ENCODE measurements at places on chromosomes 7 and 10.
A peak's percentile ranks its signal among the peaks of the same experiment; 100 is the strongest.

- DNase-seq, result no peak
These were observed 179.0 kb downstream of the PTEN start for GRCh38 chr10:88042160-88043100.

DNA sequence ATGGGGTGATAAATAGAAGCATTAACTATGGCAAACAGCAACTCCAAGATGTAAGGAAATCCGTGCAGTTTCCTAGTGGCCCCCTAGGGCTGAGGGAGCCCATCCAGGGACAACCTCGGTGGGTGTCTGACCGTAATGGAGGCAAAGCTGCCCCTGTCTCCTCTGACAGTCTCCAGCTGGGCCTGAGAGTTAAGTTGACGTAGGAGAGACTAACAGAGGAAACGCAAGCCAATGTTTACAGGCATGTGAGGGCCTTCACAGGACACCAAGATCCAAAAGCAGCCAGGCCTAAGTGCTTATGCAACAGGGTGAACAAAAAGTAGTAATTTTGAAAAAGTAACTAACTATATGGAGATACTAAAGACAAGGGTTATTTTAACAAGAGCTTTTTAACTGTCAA, 330.0 kb upstream of the C7orf33 start:
- DNase-seq, result no peak

- no peak for DNase-seq
These were observed 107.4 kb downstream of the FAM107B start for GRCh38 chr10:14667280-14667679.

GRCh38 chr10:124644771-124645415, 99.3 kb downstream of the FAM53B start:
- no peak for DNase-seq

- no peak for DNase-seq
These were observed 31.5 kb upstream of the SMNDC1 start for GRCh38 chr10:110336111-110336721.

GRCh38 chr7:7183061-7183837, 905 bp downstream of the C1GALT1 start:
- peak; percentile 30 for DNase-seq

DNA sequence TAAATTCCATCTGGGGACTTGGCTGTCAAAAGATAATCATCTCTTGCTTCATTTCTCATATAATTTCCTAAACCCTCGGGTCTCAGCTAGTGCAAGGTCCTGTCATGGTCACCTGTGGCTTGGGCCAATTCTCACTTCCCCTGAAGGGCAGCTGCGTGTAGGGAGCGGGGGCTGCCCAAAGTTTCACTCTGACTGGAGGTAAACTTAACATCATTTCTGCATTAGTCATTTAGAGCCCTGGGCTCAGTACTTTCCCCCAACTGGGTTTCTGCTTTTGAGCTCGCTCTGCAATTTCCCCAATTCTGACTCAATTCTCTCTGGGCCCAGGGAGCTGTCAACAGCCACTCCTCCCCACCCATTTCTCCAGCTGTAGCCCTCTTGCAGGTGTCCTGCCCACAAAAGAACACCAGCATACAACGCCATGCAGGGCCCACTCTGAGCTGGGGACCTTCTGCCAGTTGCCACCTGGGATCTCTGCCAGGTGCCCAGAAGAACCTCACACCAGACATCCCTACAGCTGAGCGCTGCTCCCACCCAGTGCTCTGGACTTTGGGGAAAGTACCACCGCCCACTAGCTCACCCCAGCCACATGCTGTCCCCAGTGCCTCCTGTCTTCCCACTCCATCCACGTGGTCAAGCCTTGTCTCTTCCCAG, 37.9 kb downstream of the VOPP1 start:
- DNase-seq, result peak; percentile 50

GRCh38 chr10:124602121-124602561, 140.5 kb downstream of the LHPP start:
- DNase-seq, result no peak

DNA sequence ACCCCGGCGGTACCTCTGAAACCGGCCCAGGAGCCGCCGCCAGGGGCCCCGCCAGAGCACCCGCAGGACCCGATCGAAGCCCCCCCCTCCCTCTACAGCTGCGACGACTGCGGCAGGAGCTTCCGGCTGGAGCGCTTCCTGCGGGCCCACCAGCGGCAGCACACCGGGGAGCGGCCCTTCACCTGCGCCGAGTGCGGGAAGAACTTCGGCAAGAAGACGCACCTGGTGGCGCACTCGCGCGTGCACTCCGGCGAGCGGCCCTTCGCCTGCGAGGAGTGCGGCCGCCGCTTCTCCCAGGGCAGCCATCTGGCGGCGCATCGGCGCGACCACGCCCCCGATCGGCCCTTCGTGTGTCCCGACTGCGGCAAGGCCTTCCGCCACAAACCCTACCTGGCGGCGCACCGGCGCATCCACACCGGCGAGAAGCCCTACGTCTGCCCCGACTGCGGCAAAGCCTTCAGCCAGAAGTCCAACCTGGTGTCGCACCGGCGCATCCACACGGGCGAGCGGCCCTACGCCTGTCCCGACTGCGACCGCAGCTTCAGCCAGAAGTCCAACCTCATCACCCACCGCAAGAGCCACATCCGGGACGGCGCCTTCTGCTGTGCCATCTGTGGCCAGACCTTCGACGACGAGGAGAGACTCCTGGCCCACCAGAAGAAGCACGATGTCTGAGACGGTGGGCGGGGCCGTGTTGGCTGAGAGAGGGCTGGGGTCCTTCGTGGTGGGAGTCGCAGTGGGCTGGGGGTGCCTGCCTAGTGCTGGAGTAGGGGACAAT, 3.8 kb downstream of the REPIN1 start:
- no peak for DNase-seq

GRCh38 chr10:113313048-113313602, 239.7 kb upstream of the HABP2 start:
- no peak for DNase-seq

DNA sequence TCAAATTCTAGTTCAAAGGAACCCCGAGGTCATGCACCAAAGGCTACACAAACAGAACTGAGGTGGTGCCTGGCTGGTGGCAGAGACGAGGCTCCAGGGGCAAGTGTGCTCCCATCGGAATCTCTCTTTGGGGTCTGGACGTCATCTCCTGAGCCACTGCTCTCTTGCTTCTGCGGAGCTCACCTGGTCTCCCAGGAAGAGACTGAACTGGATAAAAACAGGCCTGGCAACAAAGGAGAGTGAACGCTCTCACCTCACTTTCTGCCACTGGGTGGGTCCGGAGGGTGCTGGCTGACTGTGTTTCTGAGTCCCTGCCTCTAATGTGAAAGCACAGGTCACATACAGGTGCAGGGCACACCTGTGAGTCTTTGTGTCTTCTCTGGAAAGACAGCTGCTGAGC, 22.4 kb downstream of the VIPR2 start:
- DNase-seq, result no peak

GRCh38 chr10:129258283-129258923, 208.6 kb upstream of the MGMT start:
- no peak for DNase-seq

DNA sequence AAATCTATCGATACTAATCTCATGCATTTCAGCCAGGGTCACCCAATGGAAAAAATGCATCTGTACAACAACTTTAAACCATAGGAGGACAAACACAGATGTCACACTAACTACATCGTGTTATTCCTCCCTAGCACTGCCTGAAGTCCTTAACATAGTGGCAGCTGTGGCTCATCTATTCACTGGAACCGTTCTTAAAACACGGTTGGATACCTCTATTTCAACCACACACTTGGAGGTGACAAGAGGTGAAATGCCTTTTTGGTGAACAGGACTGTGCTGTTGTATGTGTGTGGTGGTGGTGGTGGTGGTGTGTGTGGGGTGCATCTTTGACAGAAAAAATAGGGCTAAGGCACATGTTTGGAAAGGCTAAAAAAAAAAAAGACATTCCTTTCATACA, 93.1 kb downstream of the NRP1 start:
- no peak for DNase-seq

- DNase-seq, result no peak
These were observed 72.3 kb upstream of the FAM13C start for GRCh38 chr10:59434463-59435321.

DNA sequence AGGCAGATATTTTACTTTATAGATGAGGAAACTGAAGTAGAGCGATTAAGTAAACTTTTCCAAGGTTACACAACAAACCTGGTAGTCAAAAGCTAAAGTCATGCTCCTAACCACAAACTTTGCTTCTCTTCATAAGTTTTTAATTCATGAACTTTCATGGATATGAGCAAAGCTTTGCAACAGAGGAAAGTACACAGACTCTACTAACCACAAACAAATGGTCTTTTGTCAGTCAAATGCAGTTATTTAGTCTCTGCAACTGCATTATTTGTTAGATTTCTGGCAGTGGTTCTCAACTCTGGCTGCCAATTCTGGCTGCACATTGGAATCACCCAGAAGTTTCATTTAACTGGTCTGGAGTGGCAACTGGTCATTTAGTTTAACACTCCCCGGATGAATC, 140.6 kb upstream of the TMEM168 start:
- no peak for DNase-seq

DNA sequence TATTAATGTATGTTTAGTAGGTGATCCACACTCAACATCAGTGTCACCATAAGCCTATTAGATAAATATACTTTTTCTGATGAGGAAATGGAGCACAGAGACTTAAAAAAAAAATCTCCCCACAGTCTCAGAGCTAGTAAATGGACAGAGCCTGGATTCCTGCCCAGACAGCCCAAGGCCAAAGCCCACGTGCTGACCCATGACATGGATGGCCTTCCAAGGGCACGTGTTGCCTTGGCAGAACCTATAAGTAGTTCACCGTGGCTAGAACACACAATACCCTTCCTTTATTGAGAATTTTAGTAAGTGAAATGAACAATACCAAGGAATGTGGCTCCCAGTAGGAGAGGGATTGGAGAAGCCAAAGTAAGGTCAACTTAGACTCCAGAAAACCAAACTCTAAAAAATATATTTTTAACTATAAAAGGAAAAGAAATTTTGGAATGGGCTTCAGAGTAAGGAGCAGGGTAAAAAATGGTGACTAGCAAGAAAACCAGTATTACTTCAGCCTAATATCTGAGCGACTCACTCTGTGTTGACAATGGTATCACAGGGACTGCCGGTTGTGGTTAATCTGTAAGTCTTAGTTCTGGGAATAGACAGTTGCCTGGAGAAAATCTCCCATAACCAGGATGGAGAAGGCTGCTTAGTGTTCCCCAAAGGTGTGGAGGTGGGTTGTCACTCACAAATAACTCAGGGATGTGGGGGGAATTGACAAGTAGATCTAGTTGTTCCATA, 223.0 kb downstream of the SORCS1 start:
- DNase-seq, result no peak

- peak; percentile 11 for DNase-seq
These were observed 2.1 kb upstream of the KAT6B start for GRCh38 chr10:74824184-74824899.

DNA sequence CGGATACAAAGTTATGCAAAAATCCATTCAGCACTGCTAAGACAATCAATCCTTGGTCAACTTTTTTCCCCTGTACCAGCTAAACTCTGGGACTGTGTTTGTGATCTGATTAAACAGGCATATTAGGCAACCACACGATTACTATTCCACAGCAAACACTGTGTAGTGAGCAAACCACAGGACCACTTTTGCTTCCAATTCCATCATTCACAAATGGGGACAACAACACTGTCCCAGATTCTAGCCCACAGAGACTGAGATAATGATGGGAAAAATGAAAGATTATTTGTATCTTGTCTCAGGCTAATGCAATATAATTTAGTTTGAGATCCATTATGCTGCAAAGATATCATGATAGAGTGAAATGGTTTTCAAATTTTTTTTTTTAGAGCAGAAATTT, 163.7 kb upstream of the AOAH start:
- DNase-seq, result no peak

- no peak for DNase-seq
These were observed 41.2 kb upstream of the TNS3 start for GRCh38 chr7:47622946-47623640.

DNA sequence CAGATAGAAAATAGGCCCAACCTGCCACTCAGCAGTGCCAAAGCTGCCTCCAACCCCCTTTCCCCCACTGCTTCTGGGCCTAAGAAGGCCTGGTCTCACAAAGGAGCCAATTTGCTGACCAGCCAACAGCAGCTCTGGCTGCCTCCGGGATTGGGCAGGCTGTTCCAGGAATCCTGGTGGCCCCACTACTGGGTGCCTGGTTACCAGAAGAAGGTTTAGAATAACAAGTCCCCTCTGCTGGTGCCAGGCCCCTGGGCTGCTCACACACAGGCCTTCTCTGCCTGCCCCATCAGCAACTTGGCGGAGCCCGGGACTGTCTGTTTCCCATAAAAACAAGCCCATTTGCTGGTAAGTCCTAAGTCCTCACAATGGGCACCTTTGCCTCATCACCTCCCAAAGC, 1.2 kb downstream of the PHKG1 start:
- DNase-seq, result no peak

GRCh38 chr7:105017657-105018365, 3.8 kb downstream of the KMT2E start:
- DNase-seq, result no peak

- no peak for DNase-seq
These were observed 281.1 kb downstream of the PLXNA4 start for GRCh38 chr7:132295175-132295574.

GRCh38 chr10:125785791-125786190, 10.2 kb upstream of the MMP21 start:
- no peak for DNase-seq

- DNase-seq, result no peak
These were observed 335.2 kb downstream of the SDK1 start for GRCh38 chr7:3636131-3636860.

DNA sequence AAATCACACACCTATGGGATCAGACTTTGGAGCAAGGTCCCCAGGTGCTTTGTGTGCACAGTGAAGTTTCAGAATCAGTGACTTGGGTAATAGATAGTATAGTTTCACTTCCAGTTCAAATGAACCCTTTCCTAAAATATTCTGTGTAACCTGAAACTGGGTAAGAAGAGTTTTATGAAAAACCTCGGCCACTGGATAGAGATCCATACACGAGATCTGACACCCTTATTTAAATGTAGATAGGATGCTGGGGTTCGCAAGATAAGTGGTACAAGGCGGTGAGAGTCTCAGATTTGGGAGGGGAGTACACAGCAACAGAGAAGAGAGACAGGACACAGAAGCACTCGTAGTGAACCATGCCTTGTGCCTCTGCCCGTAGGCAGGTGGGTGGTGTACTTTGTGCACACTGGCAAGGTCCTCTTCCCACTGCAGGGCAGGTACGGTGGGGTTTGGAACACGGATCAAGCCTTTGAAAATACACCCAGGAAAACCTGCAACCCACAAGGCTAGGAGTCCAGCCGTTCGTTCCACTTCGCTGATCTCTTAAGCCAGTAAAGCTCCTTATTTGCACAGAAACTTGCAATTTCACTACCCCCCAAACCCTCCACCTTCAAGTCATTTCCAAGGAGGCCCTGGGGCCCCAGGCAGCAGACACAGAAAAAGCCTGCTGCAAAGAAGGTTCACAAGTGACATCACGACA, 162.8 kb downstream of the USP6NL start:
- no peak for DNase-seq

DNA sequence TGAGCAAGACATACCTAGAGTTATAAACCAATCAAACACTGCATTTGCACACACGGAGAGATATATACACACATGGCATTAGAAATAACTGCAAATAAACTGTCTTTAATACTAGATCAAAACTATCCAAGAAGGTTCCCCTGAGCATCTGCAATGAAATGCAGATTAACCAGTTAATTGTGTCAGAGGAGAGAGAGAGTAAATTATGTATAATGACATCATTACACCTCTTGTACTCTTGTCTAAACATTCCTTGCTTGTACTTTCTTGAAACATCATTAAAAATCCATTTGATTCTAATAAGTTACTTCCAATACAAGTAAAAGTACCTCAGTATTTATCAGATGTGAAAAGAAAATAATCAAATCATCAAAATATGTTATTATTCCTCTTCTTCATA, 932 bp downstream of the ANKRD22 start:
- DNase-seq, result no peak
